ENCODE measurements at places on chromosomes 16 and 17.
A peak's percentile ranks its signal among the peaks of the same experiment; 100 is the strongest.

- DNase-seq, result no peak
Observed at GRCh38 chr17:12362853-12363455, 302.7 kb upstream of the MYOCD start.

DNA sequence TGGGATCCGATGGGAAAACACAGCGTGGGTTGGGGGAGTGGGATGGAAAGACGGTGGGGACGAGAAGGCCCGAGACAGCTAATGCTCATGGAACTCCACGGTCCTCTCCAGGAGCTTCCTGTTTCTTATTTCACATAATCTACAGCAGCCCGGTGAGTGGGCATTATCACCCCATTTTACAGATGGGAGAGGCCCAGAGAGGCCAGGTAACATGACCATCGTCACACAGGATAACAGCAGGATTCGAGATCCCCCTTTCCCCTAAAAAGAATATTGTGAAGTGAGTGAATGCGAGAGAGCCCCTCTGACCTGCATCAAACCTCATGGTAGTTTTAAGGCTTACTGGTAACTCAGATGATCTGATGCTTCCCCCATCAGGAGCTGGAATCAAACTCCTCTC is 12.0 kb downstream of the CIBAR2 start:
- no peak for DNase-seq

DNA sequence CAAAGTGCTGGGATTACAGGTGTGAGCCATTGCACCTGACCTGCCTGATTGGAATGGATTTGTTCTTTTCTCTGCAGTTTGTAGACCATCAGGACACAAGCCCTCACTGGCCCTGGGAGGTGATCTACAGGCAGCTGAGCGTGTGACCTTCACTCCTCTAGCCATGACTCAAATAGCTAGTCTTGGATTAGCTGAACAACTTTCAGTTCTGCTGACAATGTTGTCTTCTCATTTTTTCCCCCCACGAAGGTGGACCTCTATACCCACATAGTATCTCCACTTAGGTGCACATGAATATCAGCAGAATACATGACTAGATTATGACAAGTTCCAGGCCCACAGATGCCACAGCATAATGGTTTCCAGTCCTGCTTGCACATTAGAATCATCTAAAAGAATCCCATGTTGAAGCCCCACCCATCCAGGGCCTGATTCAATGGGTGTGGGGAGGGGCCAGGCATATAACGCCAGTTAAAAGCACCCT is 36.8 kb downstream of the HS3ST3B1 start:
- DNase-seq, result no peak

GRCh38 chr17:835263-835662 is 53.1 kb downstream of the MRM3 start:
- DNase-seq, result no peak

- peak; percentile 47 for DNase-seq
Observed at GRCh38 chr16:85611194-85611443, 2.0 kb upstream of the GSE1 start.

- no peak for DNase-seq
Observed at GRCh38 chr16:50735629-50736122, 6.2 kb upstream of the CYLD start.

DNA sequence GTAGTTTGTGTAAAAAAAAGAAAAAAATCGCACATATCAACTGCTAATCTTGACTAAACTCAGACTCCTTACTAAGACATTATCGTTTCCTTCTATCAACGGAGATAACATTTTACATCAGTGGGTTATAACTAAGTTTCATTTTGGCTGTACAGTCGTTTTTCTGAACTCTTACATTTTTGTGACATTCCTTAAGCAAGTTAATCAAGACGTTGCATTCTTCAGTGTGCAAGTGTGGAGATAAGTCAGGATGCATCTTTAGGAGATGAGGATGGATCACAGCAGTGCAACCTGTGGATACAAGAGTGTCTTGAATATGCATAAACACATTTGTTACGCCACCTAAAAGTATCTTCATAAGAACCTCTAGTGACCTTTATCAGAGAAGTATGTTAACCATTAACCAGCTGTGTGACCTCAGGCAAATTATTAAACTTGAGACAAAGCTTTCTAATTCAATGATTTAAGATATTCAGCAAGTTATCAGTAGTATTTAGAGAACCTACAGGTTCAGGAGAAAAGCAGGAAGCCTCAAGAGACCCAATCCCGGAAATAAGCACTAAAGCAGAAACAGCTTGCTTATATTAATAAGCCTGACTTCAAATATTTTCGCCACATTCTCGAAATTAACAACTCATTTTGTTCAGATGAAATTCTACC is 9.4 kb downstream of the CMC2 start:
- no peak for DNase-seq

DNA sequence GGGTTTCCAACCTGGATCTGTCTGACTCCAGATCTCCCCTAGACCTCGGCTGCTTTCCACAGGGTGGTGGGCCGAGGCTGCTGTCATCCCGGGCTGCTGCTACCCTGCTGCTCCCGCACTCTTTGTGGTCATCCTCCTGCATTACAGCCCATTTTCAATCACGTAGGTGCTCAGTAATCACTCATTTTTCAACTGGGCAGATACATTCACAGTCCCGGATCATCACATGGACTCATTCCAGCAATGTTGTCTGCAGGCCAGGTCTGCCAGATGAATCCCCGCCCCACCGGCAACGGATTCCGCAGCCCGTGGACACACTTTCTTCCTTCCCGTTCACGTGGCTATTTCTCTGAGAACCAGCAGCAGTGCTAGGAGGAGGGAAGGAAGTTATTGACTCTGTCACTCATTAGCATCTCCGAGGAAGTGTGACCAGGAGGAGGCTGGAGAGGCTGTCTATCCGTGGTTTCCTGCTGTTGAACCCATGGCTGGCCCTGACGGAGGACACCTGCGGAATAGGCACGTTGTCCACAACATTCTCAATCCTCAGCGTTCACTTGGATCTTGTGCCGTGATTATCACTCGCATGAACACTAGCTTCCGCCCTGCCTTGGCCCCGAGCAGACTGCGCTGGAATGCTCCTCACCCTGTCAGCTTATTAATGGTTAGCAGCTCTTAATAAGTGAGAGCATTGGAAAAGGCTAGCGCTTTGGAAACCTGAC is 14.7 kb upstream of the ZCCHC14 start:
- no peak for DNase-seq

GRCh38 chr16:11452746-11453389 is 107.6 kb downstream of the RMI2 start:
- DNase-seq, result no peak

- peak; percentile 47 for DNase-seq
Observed at GRCh38 chr17:28547623-28548416, 4.6 kb downstream of the UNC119 start.
